ENCODE measurements at places on chromosomes 4 and X. TPM values are rescaled to one million over a fixed set of nuclear protein-coding genes. Genes with fewer than 3 reads are reported as not detected.
A peak's percentile ranks its signal among the peaks of the same experiment; 100 is the strongest.

GRCh38 chrX:138996268-138996667 is 284.8 kb upstream of the FGF13 start:
- DNase-seq: no peak

- DNase-seq: no peak
Measured at GRCh38 chrX:22345884-22346283, 73.2 kb downstream of the CBLL2 start.

- no peak for DNase-seq
Measured at GRCh38 chr4:52864793-52865192, 2.7 kb downstream of the RASL11B start.

GRCh38 chrX:39731735-39732134 is 366.0 kb downstream of the BCOR start:
- peak; percentile 75 for DNase-seq

DNA sequence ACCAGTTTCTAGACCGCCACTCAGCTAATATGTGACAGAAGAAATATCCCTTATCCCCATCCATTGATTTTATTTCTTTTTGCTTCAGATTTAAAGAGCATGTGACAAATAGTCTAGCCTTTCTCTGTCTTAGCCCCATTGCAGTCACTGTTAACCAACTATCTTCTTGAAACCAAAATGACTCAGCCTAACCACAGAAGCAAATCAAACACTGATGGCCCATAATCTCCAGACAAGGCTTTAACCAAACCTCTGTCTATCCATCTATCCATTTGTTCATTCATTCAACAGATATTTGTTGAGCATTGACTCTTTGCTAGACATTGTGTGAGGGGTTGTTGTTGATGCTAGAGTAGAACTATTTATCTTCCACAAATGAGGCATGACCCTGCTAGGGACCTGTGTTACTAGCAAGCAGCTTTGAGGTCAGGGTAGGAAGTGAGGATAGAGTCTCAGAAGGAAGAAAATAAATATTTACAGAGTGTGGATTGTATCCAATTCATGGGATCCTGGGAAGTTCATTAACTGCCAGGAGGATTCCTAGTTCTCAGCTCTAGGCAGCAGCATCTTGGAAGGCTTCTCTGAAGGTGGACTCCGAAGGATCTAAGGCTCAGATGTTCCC is 22.5 kb downstream of the HNRNPH2 start:
- DNase-seq: no peak

- no peak for DNase-seq
Measured at GRCh38 chr4:70938086-70938485, 35.9 kb downstream of the MOB1B start.

Gene TMEM154
- 0.48 TPM for total RNA-seq

Gene IL9R
- total RNA-seq: 0.11 TPM

Gene BEX2
- total RNA-seq: 27.0 TPM

Data from right cardiac atrium (tissue), 5 donors.